ENCODE measurements at places on chromosomes 3 and 15.

DNA sequence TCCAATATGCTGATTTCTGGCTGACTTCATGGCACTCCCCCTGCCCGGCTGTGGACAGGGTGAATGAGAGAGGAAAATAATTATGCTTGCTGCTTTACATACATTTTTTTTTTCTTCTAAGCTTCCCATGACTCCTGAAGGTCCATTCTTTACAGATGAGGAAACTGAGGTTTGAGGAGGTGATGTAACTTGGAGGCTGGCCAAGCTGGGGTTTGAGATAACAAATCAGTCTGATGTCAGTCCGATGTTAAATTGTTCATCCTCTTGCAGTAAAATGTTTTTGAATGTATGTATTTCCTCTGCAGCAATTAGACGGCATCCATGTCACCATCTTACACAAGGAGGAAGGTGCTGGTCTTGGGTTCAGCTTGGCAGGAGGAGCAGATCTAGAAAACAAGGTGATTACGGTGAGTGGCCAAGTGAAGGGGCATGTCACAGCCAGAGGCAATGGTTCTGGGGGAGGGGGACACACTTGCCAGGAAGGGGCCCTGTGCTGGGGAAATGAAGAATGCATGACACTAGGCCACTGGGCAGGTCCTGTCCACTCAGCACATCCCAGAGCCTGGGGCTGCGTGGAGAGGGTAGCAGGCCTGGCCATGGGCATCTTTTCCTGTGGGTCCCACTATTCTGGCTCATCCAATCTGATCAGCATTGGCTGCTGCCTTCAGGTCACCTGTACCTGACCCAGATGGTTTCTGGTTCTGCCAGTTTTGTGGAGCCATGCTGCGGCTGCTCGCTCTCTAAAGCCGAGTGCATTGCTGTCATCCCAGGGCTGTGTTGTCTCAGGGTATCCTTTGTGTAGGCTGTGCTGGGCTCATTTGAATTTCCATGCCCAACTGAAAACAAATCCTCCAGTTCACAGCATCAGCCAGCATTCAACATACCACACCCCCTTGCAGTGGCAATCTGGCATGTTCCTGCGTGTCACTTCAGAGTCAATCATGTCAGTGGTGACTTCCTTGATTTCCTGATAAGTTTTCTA lies 20.4 kb downstream of the STARD5 start:
- DNase-seq = no peak

- no peak for DNase-seq
Observed at GRCh38 chr15:78129751-78130287, 1.4 kb downstream of the CIB2 start.

DNA sequence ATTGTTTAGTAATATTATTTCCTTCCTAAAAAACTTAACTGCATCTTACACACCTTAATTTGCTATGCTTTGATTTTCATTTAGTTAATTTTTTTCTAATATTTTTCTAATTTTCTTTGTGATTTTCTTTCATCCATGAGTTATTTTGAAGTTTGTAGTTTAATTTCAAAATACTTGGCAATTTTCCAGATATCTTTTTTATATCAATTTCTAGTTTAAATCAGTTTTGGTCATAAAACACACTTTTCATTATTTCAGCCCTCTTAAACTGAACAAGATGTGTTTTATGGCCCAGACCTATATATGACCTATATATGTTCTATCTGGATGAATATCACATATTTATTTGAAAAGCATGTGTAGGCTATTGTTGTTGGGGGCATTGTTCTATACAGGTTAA lies 759.9 kb upstream of the SGO1 start:
- DNase-seq = no peak

GRCh38 chr3:129845956-129846355 lies 47.6 kb downstream of the TMCC1 start:
- DNase-seq = no peak

GRCh38 chr3:53555068-53555588 lies 60.7 kb downstream of the CACNA1D start:
- DNase-seq = peak; percentile 21

- no peak for DNase-seq
Observed at GRCh38 chr3:116569611-116570010, 124.3 kb upstream of the LSAMP start.

GRCh38 chr15:58701376-58701775 lies 48.1 kb downstream of the ADAM10 start:
- DNase-seq = no peak

- no peak for DNase-seq
Observed at GRCh38 chr3:38397320-38397719, 50.7 kb downstream of the XYLB start.

- no peak for DNase-seq
Observed at GRCh38 chr3:143737065-143737464, 111.2 kb downstream of the SLC9A9 start.

DNA sequence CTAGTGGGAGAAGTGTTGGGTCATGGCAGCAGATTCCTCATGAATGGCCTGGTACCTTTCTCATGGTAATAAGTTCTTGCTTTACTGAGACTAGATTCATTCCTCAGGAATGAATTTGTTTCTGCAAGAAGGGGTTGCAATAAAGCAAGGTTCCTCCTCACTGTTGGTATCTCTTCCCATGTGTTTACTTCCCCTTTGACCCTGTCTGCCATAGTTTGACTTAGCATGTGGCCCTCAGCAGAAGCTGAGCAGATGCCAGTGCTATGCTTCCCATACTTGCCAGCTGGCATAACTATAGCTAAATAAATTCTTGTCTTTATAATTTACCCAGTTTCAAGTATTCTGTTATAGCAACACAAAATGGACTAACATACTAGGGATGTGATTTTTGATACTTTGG lies 163.6 kb upstream of the COL8A1 start:
- DNase-seq = no peak

GRCh38 chr3:133268726-133269134 lies 131.1 kb upstream of the BFSP2 start:
- no peak for DNase-seq

- no peak for DNase-seq
Observed at GRCh38 chr3:43400167-43400566, 113.8 kb downstream of the SNRK start.

DNA sequence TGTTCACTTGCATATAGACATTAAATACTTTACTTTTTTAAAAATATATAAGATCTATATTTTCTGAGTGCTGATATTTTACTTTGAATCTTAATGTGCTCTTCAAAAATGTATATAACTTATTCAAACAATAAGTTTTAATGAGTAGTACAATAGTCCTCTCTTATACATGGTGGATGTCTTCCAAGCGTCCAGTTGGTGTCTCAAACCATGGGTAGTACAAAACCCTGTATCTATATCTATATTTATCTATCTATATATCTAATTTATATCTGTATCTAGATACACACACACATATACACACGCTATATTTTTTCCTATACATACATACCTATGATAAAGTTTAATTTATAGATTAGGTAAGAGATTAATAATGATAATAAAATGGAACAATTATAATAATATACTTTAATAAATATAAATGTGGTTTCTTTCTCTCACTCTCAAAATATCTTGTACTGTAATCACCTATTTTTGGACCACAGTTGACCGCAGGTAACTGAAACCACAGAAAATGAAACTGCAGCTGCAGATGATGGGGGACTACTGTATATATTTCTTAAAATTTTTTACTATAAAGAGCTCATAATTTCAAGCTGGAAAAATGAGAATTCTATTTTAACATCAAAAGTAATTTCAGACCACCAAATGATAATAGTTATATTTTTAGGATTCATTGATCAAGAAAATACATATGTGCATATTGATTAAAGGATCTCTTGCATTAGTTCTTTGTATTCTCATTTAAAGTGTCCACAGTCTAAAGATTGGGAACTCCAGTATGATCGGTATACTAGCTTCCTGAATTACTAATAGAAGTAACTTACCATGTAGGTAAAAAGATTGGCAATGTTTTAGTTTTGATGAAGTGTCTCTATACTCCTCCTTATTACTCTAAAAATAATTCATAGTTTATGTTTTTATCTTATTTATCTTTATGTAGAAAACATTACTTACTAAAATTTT lies 215.1 kb upstream of the MLF1 start:
- DNase-seq = no peak

- no peak for DNase-seq
Observed at GRCh38 chr15:68434021-68434420, 2.1 kb upstream of the ITGA11 start.

- DNase-seq = no peak
Observed at GRCh38 chr3:72563690-72564370, 284.4 kb downstream of the SHQ1 start.

GRCh38 chr3:168457954-168458539 lies 362.3 kb upstream of the GOLIM4 start:
- DNase-seq = no peak

DNA sequence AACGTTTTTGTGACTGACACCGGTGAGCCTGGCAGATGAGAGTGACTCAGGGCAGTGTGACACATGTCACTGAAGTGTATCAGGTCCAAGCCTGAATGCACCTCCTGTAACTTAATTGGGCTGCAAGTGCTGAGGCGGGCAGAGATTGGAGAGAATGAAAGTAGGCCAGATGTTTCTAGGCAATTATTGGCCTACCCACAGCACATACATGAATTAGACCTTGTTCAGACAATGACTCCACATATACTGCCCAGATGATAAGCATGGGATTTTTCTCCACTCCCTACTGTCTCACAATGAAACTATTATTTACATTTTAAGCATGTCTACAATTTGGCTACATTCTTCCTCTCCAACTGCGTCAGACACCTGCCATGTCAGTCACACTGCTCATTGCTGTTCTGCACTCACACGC lies 187.3 kb upstream of the ZNF385D start:
- DNase-seq = no peak

DNA sequence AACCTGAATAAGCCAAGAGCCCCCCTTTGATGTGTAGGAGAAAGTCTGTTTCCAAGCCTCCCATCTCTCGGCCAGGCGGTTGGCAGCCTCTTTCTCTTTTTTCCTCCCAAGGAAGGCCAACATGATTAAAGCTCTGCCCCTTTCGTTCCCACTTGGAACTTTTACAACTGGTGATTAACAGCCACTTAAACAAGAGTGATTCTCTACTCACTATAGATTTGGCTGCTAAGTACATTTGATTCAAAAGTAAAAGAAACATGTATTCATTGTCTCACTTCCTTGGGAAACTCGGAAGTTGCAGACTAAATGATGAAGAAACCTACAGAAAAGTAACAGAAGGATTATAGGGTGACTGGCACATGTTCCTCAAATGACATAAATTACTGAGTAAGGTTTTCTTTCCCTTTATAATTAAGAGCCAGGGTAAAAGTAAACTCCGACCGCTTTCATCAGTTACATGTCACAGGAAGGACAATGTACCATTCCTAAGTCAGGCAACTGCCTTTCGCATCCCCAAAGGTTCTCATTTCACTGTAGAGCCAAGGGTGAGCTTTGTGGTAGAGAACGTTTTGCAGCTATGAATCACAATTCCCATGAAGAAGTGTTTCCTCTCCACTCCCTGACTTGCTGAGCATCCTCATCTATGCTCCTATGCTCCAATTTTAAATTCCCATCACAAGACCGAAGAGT lies 72.7 kb downstream of the MB21D2 start:
- no peak for DNase-seq

GRCh38 chr15:70088455-70088854 lies 9.3 kb downstream of the TLE3 start:
- no peak for DNase-seq

GRCh38 chr3:190629088-190629487 lies 115.2 kb downstream of the IL1RAP start:
- no peak for DNase-seq

- DNase-seq = no peak
Observed at GRCh38 chr15:38294126-38294525, 41.5 kb downstream of the SPRED1 start.

- DNase-seq = no peak
Observed at GRCh38 chr3:127920738-127921137, 5.7 kb downstream of the KBTBD12 start.

DNA sequence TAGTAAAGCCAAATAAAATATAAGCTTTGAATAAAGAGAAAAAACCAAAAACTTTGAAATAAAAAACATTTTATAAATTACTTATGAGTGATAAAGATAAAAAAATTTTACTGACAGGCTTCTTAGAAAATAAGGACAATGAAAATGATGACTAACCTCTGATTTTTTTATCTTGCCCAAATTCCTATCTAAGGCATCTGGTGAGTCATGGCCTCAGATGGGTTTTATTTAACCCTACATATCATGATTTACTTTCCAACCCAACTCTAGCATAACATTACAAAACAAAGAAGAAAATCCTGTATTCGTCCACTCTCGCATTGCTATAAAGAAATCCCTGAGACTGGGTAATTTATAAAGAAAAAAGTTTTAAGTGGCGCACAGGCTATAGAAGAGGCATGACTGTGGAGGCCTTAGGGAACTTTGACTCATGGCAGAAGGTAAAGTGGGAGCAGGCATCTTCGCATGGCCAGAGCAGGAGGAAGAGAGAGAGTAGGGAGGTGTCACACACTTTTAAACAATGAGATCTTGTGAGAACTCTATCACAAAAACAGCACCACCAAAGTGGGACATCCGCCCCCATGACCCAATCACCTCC lies 152.1 kb downstream of the NEK10 start:
- DNase-seq = no peak

GRCh38 chr15:74610302-74610951 lies 5.2 kb upstream of the CLK3 start:
- DNase-seq = no peak

DNA sequence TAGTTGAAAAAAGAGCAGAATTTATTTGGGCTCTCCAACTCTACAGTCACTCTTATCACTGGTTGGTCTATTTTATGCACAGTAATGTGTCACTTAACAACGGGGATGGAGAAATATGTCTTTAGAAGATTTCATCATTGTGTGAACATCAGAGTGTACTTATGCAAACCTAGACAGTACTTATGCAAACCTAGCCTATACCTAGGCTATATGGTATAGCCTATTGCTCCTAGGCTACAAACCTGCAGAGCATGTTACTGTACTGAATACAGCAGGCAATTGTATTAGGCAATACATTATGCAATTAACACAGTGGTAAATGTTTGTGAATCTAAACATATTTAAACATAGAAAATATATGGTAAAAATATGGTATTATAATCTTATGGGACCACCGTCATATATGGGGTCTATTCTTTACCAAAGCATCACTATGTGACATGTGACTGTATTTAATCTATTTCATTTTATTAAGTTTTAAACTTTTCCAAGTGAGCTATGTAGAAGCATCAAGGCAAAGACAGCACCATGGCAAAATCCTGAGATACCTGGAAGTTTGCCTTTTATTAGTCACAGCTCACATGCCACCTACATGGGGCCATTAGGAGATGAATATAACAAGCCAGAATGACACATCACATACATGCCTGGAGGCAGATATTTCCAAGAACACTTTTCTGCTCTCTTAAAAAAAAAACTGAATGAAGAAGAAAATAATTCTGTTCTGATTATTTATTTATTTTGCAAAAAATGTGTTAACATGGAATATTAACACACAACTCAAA lies 537.4 kb downstream of the TUSC7 start:
- no peak for DNase-seq

- no peak for DNase-seq
Observed at GRCh38 chr15:92178911-92179310, 214.8 kb upstream of the ST8SIA2 start.
